ENCODE measurements at places on chromosomes 1 and 21.

GRCh38 chr1:7747605-7748004 lies 23.5 kb upstream of the VAMP3 start:
- no peak overlapping the region for H3K27ac ChIP-seq
- H3K36me3 ChIP-seq = no peaks in the 10 kb centered on the region
- peaks cover 12% of the 10 kb centered on the region for H3K27me3 ChIP-seq
- H3K4me3 ChIP-seq = no peak overlapping the region
- H3K4me1 ChIP-seq = peaks cover 4% of the 10 kb centered on the region

GRCh38 chr1:192527950-192528349 lies 47.6 kb upstream of the RGS1 start:
- no peak for DNase-seq
- no peak overlapping the region for H3K4me3 ChIP-seq
- no peak overlapping the region for H3K27ac ChIP-seq
- no peaks in the 10 kb centered on the region for H3K36me3 ChIP-seq
- peaks cover 7% of the 10 kb centered on the region for H3K4me1 ChIP-seq

- no peaks in the 10 kb centered on the region for H3K36me3 ChIP-seq
- H3K4me1 ChIP-seq = peaks cover 19% of the 10 kb centered on the region
- H3K27ac ChIP-seq = 0 out of 2 replicates have a peak overlapping the region, but pooled peaks have one; percentile 20
Measured at GRCh38 chr1:214476986-214477870, 74.2 kb downstream of the PTPN14 start.

DNA sequence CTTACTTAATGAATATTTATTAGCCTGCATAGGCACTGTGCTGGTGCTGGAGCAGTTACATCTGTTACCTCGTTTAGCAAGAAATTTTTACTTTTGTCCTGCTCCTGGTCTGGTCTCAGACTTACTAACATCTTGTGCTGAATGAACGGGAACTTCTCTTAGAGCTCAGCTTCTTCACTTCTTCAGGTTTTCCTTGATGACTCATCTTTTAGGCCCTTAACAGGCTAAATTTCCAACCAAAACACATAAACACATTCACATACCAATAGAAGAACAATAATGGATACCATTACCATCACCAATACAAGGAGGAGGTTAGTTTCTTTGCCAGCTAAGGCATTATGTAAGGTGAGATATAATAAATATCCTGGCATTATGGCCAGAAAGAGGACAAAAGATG lies 68.9 kb downstream of the IFI44 start:
- peak; percentile 51 for DNase-seq
- no peaks in the 10 kb centered on the region for H3K27me3 ChIP-seq
- H3K4me1 ChIP-seq = peaks cover 7% of the 10 kb centered on the region
- H3K36me3 ChIP-seq = no peaks in the 10 kb centered on the region
- no peak overlapping the region for H3K4me3 ChIP-seq

DNA sequence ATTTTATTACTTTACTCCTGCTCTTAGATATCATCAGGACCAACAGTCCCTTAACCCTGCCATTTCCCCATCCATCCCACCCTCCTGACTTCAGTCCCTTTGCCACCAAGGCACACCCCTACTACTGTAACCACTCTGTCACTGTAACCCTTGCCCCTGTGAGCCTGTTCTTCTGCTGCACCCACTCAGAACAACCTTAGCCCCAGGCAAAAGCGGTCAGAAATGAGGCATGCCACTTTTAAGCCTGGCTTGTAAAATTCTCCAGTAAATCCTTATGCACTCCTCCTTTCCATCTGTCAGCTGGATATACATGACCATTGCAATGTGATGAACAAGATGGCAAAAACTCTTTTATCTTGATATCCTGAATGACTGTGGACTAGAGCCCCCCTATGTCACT lies 555.0 kb upstream of the PLXNA2 start:
- no peaks in the 10 kb centered on the region for H3K4me1 ChIP-seq
- no peak overlapping the region for H3K4me3 ChIP-seq

DNA sequence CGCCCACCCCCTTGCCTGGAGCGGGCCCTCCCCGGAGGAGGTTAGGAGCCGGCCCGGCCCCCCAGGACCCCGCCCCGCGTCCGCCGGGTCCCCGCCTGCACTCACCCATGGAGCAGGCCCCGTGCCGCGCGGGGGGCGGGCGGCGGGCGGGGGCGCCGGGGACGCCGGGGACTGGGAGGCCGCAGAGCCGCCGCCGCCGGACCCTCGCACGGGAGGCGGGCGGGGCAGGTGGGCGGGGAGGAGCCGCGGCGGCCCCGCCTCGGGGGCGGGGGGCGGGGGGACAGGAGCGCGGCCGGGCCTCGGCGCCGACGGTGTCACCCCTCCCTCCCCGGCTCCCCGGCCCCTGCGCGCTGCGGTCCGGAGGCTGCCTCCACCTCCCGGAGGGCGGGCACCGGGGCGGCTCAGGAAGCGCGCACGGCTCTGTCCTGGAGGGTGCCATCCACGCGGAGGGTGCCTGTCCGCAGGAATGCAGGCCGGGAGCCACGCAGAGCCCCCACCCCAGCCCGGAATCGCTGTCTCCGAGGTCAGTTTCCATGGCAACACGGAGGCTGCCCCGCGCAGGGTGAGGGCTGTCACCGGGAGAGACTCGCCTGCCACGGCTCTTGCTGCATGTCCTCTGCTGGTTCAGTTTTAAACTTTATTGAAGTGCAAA lies 5.9 kb upstream of the PLEKHG5 start:
- peaks cover 7% of the 10 kb centered on the region for H3K27me3 ChIP-seq
- no peak overlapping the region for H3K27ac ChIP-seq
- peaks cover 9% of the 10 kb centered on the region for H3K4me1 ChIP-seq
- H3K36me3 ChIP-seq = no peaks in the 10 kb centered on the region
- no peak for DNase-seq

DNA sequence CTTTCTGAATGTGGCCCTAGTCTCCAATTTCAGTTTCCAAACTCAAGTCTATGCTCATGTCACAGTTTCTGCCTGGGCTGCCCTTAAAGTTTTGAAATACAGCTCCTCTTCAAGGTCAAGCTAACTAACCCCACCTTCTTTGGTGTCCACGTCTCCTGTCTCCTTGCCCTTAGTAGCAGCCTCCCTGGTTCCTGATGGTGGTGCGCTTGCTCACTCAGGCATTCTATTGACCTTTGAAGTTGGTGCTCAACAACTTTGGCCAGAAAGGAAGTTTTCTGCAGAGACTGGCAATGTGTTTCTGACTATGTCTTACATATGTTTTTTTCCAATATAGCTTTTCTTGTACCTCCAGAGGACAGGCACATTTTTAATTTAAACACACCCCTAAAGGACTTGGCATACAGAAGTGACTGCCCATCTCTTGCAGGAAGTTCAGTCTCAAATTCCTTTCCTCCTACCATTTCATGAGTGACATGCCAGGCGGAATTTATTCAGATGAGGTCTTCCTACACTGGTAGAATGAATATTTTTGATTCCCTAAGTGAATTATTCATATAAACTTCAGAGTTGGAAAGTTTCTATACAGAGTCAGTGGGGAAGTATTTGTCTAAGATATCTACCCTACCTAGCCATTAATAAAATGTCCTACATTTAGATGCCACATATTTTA lies 364.3 kb upstream of the USP24 start:
- no peak overlapping the region for H3K27ac ChIP-seq
- no peak for DNase-seq
- no peaks in the 10 kb centered on the region for H3K27me3 ChIP-seq
- H3K36me3 ChIP-seq = no peaks in the 10 kb centered on the region
- H3K4me3 ChIP-seq = no peak overlapping the region

DNA sequence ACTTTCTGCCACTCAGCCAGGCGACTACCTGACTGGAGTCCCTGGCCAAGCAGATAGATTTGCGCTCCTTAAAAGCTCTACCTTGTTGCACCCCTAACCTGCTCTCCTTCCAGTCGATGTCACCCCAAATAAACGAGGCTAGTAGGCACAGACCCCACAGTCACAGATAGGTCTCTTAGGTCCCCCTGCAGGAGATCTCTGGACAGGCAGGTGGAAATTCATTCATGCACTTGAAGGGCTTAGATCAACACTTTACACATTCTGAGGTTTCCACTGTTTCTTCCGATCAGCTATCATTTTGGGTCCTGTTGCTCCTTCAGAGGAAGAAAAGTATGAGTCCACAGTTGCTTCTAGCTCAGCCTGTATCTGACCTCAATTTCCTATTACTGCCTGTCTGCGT lies 272.6 kb upstream of the FMN2 start:
- no peaks in the 10 kb centered on the region for H3K27me3 ChIP-seq
- H3K27ac ChIP-seq = no peak overlapping the region
- no peak for DNase-seq

- no peaks in the 10 kb centered on the region for H3K27me3 ChIP-seq
- DNase-seq = peak; percentile 19
- H3K27ac ChIP-seq = no peak overlapping the region
- peaks cover 4% of the 10 kb centered on the region for H3K4me1 ChIP-seq
Measured at GRCh38 chr1:26477446-26478152, 5.4 kb downstream of the HMGN2 start.

DNA sequence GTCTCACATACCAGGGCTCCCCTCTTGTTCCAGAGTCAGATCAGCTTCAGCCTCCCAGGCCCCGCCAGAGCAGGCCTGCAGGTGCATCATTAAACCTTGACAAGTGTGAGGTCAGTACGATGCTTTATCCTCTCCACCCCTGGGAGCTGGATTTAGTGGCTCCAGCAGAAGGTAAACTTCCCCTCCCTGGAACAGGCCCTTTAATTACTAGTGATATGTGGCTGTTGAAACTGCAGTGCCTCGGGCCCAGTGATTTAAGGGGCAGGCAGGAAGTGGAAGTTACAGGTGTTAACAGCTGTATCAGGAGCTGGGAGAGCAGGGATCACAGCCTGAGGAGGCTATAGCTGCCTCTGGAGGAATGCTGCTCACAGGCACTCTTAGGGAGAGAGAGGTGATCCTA lies 132.4 kb upstream of the KLHDC7A start:
- H3K27me3 ChIP-seq = no peaks in the 10 kb centered on the region
- no peaks in the 10 kb centered on the region for H3K36me3 ChIP-seq
- H3K4me1 ChIP-seq = no peaks in the 10 kb centered on the region
- no peak overlapping the region for H3K4me3 ChIP-seq
- no peak overlapping the region for H3K27ac ChIP-seq

DNA sequence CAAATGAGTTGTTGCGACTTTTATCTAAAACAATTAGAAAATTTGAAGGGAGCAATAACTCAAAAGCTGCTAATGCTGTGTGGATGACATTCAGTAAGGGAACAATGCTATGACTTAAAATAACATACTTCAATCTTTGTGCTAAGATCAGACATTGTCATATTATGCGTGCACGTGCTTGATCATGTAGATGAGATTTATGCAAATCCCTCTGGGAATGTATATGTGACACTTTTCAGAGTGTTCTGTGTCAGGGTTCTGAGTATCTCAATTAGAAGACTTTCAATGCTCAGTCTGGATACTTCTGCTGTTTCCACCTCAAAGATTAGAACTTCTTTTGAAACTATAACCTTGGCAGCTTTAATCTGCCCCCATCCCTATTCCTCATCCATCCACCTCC lies 18.6 kb upstream of the POU2F1 start:
- no peak overlapping the region for H3K27ac ChIP-seq
- DNase-seq = no peak

DNA sequence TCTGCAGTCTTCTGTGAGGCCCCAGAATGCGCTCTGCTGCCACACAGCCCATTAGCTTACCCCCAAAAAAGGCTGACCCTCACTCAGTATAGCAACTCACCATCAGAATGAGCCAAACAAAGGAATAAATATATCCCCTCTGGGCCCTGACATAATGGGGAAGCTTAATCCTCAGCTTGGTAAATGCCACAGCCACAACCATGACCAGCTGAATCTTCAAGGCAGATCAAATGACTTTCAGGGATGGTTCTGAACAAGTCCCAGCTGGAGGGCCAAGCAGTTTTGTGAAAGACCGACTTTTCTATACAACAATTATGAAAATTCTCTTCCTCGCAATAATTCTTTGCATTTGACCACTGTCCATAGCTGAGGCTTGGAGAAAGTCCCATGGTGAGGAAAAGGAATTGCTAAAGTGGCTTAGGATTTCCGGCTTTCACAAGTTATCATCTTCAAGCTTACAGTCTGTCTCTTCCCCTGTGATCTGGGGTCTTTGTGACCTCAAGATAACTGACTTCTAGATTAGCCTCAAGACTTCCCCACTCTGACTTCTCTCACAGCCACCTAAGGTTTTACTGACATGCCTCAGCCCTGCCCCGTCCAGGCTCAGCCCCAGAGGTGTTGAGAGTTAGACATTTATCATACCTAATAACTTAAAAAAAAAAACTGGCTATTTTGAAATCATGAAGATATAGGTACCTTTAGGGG lies 47.8 kb upstream of the PBX1 start:
- no peak for DNase-seq
- no peaks in the 10 kb centered on the region for H3K36me3 ChIP-seq

DNA sequence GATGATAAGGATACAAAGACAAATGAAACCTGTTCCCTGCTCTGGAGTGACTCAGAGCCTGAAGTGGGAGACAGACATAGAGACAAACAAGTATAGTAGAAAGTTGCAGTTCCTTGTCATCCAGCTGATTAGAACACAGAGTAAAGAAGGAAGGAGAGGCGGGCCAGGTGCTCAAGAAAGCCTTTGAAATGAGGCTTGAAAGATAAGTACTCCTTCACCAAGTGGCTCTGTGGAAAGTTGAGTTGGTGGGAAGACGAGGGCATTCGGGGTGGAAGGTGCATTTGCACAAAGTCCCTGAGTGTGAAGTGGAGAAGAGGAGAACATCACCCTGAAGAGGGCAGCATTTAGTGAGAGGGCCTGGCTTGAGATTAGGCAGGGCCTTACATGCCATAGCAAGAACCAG lies 17.0 kb downstream of the MARK1 start:
- H3K27ac ChIP-seq = no peak overlapping the region
- H3K36me3 ChIP-seq = no peaks in the 10 kb centered on the region
- H3K4me1 ChIP-seq = no peaks in the 10 kb centered on the region
- no peak overlapping the region for H3K4me3 ChIP-seq

DNA sequence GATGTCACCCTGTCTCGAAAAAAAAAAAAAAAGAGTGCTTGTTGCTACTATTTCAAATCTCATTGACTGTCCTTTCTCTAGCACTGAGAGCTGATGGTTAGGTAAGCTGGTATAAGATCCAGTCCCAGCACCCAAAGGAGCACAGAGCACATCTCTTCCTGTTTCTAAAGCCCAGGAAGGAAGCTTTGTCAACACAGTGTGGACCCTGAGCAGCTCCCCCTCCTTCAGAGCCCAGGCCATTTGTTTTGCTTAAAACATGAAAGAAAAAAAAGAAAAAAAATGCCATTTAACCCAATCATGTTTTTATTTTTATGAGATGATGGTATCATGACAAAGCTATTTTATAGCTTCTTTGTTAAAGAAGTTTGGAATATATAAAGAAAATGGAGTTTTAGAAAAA lies 184.1 kb upstream of the DUSP10 start:
- no peaks in the 10 kb centered on the region for H3K4me1 ChIP-seq
- peak; percentile 4 for DNase-seq
- no peak overlapping the region for H3K27ac ChIP-seq
- H3K4me3 ChIP-seq = no peak overlapping the region
- no peaks in the 10 kb centered on the region for H3K27me3 ChIP-seq

GRCh38 chr21:34882719-34883131 lies 166.4 kb downstream of the RUNX1 start:
- peak overlapping the region; percentile 90 for H3K27ac ChIP-seq
- peaks cover 20% of the 10 kb centered on the region for H3K36me3 ChIP-seq
- H3K27me3 ChIP-seq = no peaks in the 10 kb centered on the region
- peaks cover 8% of the 10 kb centered on the region for H3K4me1 ChIP-seq
- DNase-seq = no peak

- H3K27me3 ChIP-seq = no peaks in the 10 kb centered on the region
- DNase-seq = no peak
- H3K36me3 ChIP-seq = no peaks in the 10 kb centered on the region
- no peak overlapping the region for H3K27ac ChIP-seq
- no peak overlapping the region for H3K4me3 ChIP-seq
Measured at GRCh38 chr1:196449460-196449859, 158.8 kb downstream of the KCNT2 start.

Measured in IMR-90 (cell line).